Panc1 (cell line): ENCODE measurements at places on chromosomes 3 and 15. TPM values are rescaled to one million over a fixed set of nuclear protein-coding genes. Genes with fewer than 3 reads are reported as not detected.

The LDHAL6B gene
- not detected for total RNA-seq

The ZNF860 gene
- total RNA-seq = 8.9 TPM

The TLR9 gene
- total RNA-seq = not detected

The C2CD4A gene
- 0.15 TPM for total RNA-seq

The HTD2 gene
- 7.9 TPM for total RNA-seq

The OSTN gene
- not detected for total RNA-seq

The RLBP1 gene
- not detected for total RNA-seq

The CTXN2 gene
- total RNA-seq = 0.05 TPM

The CCR3 gene
- not detected for total RNA-seq

The TEX9 gene
- 4.1 TPM for total RNA-seq

The BCHE gene
- 1.5 TPM for total RNA-seq

The CACNA2D2 gene
- total RNA-seq = 0.59 TPM

The KIF23 gene
- 82.5 TPM for total RNA-seq

The BCL2A1 gene
- total RNA-seq = 4.7 TPM

The HDAC11 gene
- total RNA-seq = 10.6 TPM

The RBMS3 gene
- 1.1 TPM for total RNA-seq

The GRAMD1C gene
- total RNA-seq = 3.9 TPM

The FRMD4B gene
- total RNA-seq = 0.90 TPM

The ADAMTS17 gene
- 1.6 TPM for total RNA-seq

The CNOT10 gene
- 26.1 TPM for total RNA-seq

The CLRN1 gene
- not detected for total RNA-seq

The C3orf22 gene
- total RNA-seq = not detected

The SYNPR gene
- total RNA-seq = not detected

The AQP9 gene
- total RNA-seq = not detected

The SLC2A2 gene
- 0.13 TPM for total RNA-seq

The ITIH1 gene
- total RNA-seq = 0.31 TPM

The MST1R gene
- total RNA-seq = 27.5 TPM

The CACNA1D gene
- total RNA-seq = 23.0 TPM

The MUC4 gene
- total RNA-seq = 0.03 TPM

The CHRFAM7A gene
- total RNA-seq = 11.5 TPM

The FEZF2 gene
- total RNA-seq = not detected

The CHRM5 gene
- total RNA-seq = not detected

The DPH3 gene
- 16.5 TPM for total RNA-seq

The GRM7 gene
- not detected for total RNA-seq

The PIERCE2 gene
- 2.8 TPM for total RNA-seq

The RAD51 gene
- 30.3 TPM for total RNA-seq

The MESP2 gene
- 1.1 TPM for total RNA-seq

The GALNT15 gene
- total RNA-seq = 0.10 TPM

The CA12 gene
- total RNA-seq = 0.74 TPM

The GPR149 gene
- total RNA-seq = not detected

The GOLGA8J gene
- 0.44 TPM for total RNA-seq

The CALML4 gene
- total RNA-seq = 5.4 TPM

The SH3GL3 gene
- not detected for total RNA-seq

The TNNC1 gene
- total RNA-seq = 5.2 TPM

The PP2D1 gene
- total RNA-seq = not detected
